ENCODE measurements at places on chromosomes 12 and 14.

DNA sequence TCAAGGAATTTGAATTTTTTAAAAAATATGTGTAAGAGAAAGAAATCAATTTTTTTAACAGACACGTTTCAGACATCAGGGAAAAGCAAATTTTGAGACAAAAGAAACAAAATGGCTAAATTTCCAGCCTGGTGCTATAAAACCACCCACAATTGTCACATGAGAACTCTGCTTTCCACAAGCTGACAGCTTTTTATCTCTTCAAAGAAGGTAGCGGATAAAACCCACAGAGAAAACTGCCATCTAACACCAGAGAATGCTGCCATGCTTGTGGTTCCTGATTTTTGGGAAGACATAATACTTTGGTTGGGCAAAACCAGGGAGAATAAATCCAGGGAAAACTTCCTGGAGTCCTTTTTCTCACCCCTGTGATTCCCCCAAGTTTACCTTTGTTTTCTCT, 10.3 kb upstream of the ITPR2 start:
- no peak for DNase-seq

GRCh38 chr14:52961060-52961639, 10.3 kb upstream of the FERMT2 start:
- peak; percentile 10 for DNase-seq

DNA sequence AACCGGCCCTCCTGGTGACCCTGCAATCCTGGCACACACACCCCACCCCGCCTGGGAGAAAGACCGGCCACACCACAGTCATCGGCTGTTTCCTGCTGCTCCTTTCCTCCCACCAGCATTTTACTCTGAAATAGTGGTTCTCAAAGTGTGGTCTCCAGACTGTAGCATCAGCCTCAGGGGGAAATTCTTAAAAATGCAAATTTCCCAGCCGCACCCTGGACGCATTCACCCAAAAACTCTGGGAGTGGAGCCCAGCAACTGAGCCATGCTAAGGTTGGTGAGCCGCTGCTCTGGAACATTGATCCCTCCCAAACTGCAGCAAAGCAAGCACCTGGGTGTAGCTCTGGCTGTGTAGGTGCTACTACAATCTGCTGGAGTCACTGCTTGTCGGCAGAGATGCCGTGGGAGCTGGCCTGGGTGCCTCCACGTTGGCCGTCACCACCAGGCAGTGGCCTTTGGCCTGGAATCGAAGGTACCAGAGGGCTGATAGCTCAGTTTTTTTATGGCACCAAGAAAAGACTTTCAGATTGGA, 38.4 kb upstream of the BCL2L14 start:
- DNase-seq = no peak

DNA sequence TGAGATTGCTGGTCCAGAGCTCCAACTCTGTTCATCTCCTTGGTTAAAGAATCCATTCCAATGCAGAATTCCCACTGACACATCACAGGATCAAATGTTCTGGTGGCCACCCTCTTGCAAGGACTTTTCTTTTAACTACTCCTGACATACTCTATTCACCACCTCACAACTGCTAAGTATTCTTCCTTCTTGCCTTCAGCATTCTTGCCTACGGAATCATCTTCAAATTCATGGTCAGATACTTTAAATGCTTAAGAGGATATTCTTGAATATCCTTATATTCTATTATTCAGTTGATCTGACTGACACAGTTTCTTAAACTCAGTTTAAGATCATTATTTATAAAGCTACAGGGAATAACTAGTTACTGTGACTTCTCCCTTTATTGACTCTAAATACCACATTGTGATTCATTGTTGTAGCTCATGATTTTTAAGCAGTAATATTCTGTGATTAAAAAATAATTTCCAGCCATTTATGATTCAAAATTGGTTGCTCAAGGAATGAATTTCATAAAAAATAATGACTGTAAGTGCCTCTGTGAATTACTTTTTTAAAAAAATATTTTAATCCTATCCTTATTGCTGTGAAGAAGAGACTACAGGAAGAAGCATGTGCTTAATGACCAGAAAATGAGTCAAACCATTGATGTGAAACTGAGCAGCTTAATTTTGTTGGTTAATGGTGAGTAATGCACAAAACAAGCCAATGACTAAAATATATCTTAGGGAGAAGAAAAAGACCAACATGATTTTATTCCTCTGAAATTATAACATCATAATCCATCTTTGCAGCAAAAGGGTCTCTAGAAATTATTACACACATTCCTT, 207.1 kb downstream of the PIK3C2G start:
- no peak for DNase-seq

GRCh38 chr12:120264904-120265472, 542 bp downstream of the PXN start:
- no peak for DNase-seq

GRCh38 chr12:91331371-91331770, 148.8 kb upstream of the DCN start:
- DNase-seq = no peak

GRCh38 chr12:132286912-132287311, 42.5 kb downstream of the GALNT9 start:
- no peak for DNase-seq

GRCh38 chr12:71216725-71217579, 59.2 kb upstream of the TSPAN8 start:
- no peak for DNase-seq

DNA sequence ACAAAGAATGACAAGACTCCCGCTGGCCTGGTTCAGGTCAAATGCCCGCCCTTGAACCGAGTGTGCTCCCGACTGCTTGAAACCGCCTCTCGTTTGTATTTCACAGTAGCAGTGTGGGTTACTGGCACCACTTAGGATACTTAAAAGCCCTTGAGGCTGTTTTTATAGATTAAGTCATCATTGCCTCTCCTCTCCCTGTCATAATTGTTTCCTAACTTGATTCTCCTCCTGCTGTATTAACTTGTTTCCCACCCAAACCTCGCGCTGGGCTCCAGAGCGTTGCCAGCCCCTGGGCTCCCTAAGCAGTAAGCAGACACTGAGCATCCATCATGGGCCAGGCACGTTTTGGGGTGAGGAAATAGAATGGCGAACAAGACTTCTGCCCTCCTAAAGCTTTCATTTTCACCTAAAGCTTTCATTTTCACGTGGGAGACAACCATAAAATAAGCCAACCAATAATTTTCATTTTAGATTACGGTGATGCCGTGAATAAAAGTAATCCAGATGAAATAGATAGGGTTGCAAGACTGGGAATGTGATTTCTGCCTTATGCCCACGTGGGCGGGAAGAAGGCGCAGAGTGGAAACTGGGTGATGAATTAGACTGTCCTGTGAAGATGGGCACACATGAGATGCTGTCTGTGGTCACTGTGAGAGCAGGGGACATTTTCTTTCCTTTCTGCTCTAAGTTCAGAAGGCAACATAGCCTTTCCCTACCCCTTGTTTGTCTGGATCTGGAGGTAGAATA, 97.5 kb downstream of the PPP2R5C start:
- no peak for DNase-seq

DNA sequence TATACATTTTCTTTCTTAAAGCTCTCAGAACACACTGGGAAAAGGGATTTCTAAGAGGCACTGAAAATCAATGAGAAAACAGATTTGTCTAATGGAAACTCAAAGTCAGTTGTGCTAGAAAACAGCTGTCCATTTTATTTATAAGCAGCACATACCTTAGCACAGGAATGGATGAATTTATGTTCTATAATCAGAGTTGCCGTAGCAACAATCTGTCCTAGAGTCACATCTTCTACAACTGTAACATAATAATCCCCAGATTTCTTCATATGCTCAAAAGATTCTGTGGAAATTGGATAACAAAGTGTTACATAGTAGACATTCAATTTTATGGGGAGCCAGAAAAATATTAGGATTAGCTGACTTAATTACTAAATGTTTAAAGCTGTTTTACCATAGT, 9.8 kb downstream of the GNPNAT1 start:
- no peak for DNase-seq

- DNase-seq = no peak
These were observed 80.1 kb downstream of the CHST11 start for GRCh38 chr12:104536841-104537240.

DNA sequence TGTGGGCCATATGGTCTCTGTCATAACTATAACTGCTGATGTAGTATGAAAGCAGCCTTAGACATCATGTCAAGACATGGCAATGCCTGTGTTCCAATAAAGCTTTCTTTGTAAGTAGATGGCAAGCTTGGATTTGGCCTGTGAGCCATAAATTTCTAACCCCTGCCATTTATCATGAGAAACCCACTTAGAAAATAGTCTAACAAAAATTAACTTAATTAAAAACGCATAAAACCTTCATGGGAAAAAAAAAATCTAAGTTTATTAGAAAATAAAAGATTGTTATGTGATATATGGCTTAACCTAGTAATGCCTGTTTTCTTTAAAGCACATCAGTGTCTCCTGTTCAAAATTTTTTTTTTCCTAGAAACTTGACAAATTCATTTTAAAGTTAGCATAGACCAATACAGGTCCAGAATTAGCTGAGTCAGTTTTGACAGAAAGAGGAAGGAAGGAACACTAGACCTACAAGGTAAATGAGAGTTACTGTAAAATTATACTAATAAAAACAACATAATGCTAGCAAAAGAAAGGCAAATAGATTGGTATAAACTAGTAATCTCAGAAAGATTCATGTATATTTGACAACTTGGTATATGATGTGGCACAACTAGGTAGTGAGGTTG, 68.2 kb downstream of the USP15 start:
- DNase-seq = no peak

GRCh38 chr14:92512807-92513203, 776 bp upstream of the RIN3 start:
- no peak for DNase-seq

- DNase-seq = no peak
These were observed 38.2 kb upstream of the MTHFD1 start for GRCh38 chr14:64349741-64350490.

- DNase-seq = no peak
These were observed 430.3 kb downstream of the RAD51B start for GRCh38 chr14:68249661-68250451.

- no peak for DNase-seq
These were observed at the start of gene C3AR1 for GRCh38 chr12:8065991-8066594. TSS of gene C3AR1 (minus strand) at chr12:8066359. CDS start at chr12:8060185, 6,174 bp downstream.

- DNase-seq = no peak
These were observed 189.5 kb downstream of the PHLDA1 start for GRCh38 chr12:75842090-75842489.

DNA sequence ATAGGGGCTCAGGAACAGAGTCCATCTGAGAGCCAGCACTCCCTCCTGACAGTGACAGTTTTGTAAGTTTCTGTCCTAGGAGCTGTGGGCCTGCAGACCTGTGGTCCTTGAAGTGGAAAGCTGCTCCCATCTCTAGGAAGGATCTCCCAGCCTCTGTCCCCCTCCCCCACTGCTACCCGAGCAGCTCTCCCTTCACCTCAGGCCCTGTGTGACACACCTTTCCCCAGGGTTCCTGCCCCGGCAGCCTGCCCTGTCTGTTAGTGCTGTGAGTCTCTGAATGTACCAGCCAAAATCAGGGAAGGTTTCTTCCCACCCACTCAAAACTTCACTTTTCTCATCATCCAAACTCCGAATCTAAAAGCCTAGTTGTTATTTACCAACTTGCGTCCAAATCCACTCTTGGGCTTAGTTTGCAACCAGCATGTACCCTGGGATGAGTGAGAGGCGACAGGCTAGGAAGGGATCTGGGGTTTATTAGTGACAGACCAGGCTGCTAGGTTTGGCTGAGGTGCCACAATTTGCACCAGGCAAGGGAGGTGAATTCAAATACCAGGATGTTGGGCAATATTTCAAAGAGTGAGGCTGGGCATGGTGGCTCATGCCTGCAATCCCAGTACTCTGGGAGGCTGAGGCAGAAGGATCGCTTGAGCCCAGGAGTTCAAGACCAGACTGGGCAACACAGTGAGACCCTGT, 39.9 kb downstream of the NINJ2 start:
- DNase-seq = no peak

- DNase-seq = no peak
These were observed 61.3 kb upstream of the METAP2 start for GRCh38 chr12:95412482-95413311.

DNA sequence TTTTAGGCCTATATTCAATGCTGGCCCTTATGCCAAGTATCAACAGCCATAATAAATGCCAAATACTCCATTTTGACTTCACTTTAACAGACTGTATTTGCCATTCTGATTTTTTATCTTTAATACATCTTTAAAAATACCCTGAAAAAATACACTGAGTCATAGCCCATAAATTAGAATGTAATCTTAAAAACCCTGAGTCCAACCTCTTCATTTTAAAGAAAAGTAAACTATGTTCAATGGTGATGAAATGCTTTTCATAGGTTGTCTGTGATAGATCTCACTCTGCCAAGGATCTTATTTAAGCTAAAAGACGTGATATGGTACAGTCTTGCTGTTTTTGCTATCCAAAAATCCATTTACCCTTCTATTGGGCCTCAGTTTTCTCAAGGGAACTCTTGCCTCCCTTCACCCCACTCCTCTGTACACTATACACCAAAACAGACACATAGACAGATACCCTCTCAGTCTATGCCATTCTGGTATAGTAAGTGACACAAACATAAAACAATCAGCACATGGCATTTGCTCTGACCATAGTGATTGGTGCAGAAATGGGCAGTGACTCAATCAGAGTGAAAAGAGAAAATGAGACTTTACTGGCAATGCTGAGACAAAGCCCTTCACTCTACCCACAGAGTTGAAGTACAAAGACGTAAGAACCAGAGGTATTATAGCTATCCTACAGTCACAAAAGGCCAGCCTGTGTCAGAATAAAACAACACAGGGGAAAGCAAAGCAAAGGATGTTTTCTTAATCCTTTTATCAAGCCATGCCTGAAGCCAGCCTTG, 49.1 kb downstream of the BTG1 start:
- no peak for DNase-seq

DNA sequence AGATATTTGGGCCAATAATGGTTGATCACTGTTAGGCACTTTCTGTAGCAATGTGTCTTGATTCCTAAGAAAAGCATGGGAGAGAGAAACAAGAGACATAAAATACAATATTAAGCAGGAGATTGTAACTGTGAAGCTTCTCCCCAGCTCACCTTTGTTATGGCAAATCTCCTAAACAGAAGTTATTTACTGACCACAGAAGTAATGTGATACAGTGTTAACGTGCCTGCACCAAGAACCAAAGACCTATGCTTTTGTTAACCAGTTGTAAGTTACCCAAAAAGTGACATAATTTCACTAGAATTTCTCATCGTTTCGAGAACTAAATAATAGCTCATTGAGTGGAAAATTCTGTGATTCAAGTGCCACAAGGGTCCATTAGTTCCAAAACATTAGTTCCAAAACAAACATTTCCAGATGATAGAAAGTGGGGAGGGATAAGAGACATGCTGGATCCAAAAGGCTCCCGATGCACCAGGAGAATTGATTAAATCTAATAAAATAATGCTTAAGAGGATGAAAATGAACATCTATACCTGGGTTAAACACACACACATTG, 14.3 kb downstream of the RERG start:
- no peak for DNase-seq

Measured in activated CD4-positive, CD25-positive, alpha-beta regulatory T cell (primary cell).